ENCODE measurements at places on chromosomes 2 and 18.

- DNase-seq, result no peak
These were observed 45.7 kb downstream of the RPL31 start for GRCh38 chr2:101047774-101048173.

- no peak for DNase-seq
These were observed 233.2 kb upstream of the PARD3B start for GRCh38 chr2:204312105-204312504.

DNA sequence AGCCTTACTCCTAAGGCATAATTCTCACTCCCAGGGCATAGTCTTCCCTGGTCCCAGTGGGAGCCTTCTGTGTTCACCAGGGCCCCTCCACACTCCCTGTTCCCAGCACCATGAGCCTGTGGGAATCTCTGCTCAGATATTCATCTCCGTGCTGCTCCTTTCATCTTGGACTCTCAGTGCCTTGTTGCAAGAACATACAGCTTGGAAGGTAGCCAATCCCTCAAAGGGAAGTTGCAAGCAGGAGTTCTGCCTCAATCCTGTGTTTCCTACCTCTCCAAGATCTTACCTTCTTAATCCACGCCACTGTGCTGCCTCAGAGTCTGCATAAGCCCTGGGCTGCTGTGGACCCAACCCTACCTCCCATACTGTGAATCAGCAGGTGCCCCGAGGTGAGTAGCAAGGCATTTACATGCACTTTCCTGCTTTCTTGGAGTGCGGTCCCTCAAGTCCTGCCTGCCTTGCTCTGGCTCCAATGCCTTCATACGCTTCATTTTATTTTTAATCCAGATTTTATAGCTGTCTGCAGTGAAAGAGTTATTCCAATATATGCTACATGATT is 413.8 kb upstream of the RAB6C start:
- DNase-seq, result no peak

DNA sequence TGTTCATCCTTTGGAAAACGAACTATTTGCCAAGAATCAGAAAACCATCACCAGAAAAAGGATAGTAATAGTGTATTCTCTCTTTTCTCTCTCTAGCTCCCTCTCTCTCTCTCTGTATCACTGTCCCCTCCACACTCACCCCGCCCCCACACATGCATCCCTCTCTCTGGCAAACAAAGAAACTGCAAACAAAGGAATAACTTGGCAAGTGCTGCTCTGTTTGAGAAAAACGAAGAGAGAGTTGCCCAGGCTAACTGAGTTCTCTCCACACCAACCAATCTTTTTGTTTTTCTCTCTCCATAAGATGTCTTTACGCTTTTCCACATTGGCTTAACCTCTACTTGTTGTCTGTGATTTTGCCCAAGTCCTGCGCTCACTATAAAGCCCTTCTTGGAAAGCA is 316.2 kb downstream of the EPHA4 start:
- no peak for DNase-seq
